ENCODE measurements at places on chromosomes 2 and 18. TPM values are rescaled to one million over a fixed set of nuclear protein-coding genes. Genes with fewer than 3 reads are reported as not detected.

FOXD4L1 gene
- 0.14 TPM for total RNA-seq

NEU4 gene
- 0.20 TPM for total RNA-seq

SCYGR4 gene
- total RNA-seq, result not detected

GRCh38 chr18:54967786-54968185 is 8.5 kb upstream of the CCDC68 start:
- no peak for DNase-seq

- DNase-seq, result no peak
Measured at GRCh38 chr2:113220970-113221708, 47.4 kb downstream of the PSD4 start.

Data from activated naive CD8-positive, alpha-beta T cell treated with anti-CD3 and anti-CD28 coated beads, Interleukin-2, amount 10 ng/mL, durations not matched to agents 7 days and 5 days (primary cell).